Kidney (tissue), 22 donors: ENCODE measurements at places on chromosomes 7 and 10. TPM values are rescaled to one million over a fixed set of nuclear protein-coding genes. Genes with fewer than 3 reads are reported as not detected.

Gene FXYD4
- 109 TPM for total RNA-seq

Gene BAMBI
- total RNA-seq, result 19.5 TPM

Gene CSTF2T
- 24.9 TPM for total RNA-seq

Gene CYREN
- total RNA-seq, result 89.3 TPM

Gene ENO4
- 1.2 TPM for total RNA-seq

Gene PNLIPRP3
- not detected for total RNA-seq

Gene BUD23
- total RNA-seq, result 61.0 TPM
